Stimulated activated CD8-positive, alpha-beta memory T cell treated with anti-CD3 and anti-CD28 coated beads, Interleukin-7, amount 100 ng/mL, for 1 hour (primary cell): ENCODE measurements at places on chromosomes 11 and 22.

- DNase-seq, result no peak
Observed at GRCh38 chr11:96841792-96842191, 452.0 kb downstream of the JRKL start.

- DNase-seq, result no peak
Observed at GRCh38 chr22:27476729-27477128, 324.8 kb downstream of the MN1 start.

GRCh38 chr11:40161854-40162410, 1297.5 kb downstream of the LRRC4C start:
- DNase-seq, result no peak

DNA sequence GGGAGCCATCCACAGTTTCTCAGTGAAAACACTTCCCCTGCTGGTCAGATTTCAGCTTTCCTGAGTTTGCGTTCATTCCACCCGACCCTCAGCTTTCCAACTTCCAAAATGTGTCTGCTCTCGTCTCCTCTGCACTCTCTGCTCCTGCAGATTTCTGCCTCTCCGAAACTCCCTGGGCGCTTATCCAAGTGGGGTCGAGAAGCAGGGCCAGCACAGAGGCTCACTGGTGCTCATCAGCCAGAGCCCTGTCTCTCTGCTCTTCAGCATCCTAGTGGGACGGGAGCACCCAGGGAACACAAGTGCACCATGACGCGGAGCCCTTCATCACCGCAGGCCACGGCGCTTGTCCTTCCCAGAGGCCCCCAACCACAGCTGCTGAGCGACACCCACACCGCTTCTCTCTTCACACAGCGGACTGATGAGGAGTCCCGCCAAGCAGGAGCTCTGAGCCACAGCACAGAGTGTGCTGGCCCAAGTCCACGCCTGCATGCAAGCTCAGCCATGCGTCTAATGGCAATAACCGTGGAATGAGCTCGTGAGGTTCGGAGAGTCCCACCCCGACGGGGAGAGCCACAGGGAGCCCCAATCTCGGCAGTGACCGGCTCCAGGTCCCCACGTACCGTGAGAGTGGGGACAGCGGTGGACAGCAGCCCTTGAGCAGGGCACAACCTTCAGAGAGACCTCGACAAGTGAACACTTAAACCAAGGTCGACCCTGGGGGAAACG, 27.9 kb upstream of the MOB2 start:
- no peak for DNase-seq

- DNase-seq, result no peak
Observed at GRCh38 chr11:30328681-30329080, 5.8 kb downstream of the ARL14EP start.

- DNase-seq, result no peak
Observed at GRCh38 chr22:40323681-40324171, 22.6 kb upstream of the ADSL start.
